ENCODE measurements at places on chromosomes 1 and 21.

DNA sequence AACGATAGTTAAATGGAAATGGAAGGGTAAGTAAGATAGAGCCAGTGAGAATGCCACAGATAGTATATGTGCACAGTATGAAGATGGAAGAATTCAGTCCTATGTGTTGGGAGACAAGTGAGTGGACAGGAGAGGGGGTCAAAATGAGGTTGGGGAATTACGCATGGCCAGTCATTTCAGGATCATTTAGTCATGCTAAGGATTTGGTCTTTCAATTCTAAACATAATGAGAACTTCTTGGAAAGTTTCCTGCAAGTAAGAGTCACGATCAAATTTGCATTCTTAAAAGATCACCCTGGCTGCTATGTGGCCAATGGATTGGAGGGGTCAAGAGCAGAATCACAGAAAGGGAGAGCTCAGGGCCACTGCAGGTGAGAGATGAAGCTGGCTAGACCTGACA lies 64.0 kb upstream of the KCNK2 start:
- DNase-seq: no peak

GRCh38 chr1:224205438-224205840 lies 22.4 kb downstream of the DEGS1 start:
- no peak for DNase-seq

GRCh38 chr1:17684810-17685209 lies 70.3 kb upstream of the ACTL8 start:
- no peak for DNase-seq

GRCh38 chr1:214475331-214475730 lies 76.1 kb downstream of the PTPN14 start:
- no peak for DNase-seq

GRCh38 chr1:212608959-212609700 lies 569 bp downstream of the ATF3 start:
- DNase-seq: peak; percentile 55

GRCh38 chr1:72937905-72938304 lies 655.6 kb upstream of the NEGR1 start:
- no peak for DNase-seq

DNA sequence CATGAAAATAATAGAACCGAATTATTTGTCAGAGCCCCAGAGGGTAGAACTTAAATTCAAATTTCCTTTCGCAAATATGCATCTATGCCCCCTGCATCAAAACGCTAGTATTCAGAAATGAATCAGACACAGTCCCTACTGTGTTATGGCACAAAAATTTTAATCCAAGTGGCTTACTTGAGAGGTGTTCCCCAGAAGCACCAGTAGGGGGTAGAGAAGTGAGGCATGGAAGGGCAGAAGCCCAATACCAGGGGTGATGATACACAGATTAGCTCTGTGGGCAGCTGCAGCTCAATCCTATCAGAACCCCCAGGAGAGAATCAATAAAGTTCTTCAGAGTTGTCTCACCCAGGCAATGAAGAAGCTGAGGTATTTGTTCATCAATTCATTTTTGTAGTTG lies 342.2 kb downstream of the OMA1 start:
- DNase-seq: no peak

DNA sequence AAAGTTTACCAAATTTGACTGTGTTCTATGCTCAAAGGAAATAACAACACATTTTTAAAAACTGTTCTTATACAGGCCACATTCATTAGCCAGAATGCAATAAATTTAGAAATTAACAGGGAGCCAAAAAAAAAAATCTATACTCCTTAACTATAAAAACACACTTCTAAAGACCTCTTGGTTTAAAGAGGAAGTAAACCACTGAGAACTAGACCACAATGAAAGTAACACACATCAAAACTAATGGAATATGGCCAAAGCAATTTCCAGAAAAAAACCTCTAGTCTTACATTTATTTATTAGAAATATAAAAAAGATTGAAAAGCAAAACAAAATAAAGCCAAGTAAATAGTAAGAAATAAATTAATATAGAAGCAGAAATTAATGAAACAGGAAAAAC lies 48.9 kb upstream of the GADD45A start:
- DNase-seq: no peak
